CD4-positive, alpha-beta T cell treated with Interferon alpha-2 for 1 hour (primary cell): ENCODE measurements at places on chromosomes 12 and 14.

GRCh38 chr12:4951601-4952000 lies 41.9 kb downstream of the KCNA1 start:
- no peak for DNase-seq

DNA sequence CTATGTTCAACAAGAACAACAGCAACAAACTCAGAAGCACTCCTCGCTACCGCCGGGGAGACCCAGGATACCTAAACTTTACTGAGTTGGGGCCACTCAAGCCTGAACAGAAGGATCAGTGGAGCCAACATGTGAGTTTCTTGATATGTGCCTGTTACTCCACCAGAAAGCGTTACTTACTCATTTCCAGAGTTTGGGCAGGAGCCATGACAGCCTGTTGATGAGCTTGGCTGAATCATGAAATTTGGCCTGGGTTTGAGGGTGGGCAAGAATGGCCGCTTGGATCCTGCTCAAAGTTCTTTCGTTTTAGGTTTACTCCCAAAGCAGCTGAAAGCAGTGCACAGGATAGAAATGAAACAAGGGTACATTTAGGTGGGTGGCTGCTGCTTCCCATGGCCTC lies 12.0 kb upstream of the GALNT6 start:
- DNase-seq, result no peak

DNA sequence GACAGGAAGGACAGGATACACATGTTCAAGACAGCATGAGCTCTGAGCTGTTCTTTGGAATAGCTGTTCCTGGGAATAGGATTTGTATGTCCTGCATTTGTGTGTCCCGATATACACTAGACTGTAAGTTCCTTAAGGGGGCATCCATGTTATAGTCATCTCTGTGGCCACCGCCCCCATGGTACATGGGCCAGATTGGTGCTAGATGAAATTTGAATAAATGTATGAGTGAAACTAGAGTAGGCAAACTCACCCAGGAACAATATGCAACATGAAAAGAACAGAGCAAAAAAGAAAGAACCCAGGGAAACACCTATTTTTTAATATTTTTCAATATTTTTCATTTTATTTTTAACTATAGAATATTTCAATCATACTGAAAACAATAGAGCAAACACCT lies 25.1 kb upstream of the KRT77 start:
- DNase-seq, result no peak

- DNase-seq, result no peak
Measured at GRCh38 chr12:65606008-65606766, 218.1 kb upstream of the HMGA2 start.

GRCh38 chr14:79543967-79544697 lies 667.2 kb downstream of the DIO2 start:
- no peak for DNase-seq

DNA sequence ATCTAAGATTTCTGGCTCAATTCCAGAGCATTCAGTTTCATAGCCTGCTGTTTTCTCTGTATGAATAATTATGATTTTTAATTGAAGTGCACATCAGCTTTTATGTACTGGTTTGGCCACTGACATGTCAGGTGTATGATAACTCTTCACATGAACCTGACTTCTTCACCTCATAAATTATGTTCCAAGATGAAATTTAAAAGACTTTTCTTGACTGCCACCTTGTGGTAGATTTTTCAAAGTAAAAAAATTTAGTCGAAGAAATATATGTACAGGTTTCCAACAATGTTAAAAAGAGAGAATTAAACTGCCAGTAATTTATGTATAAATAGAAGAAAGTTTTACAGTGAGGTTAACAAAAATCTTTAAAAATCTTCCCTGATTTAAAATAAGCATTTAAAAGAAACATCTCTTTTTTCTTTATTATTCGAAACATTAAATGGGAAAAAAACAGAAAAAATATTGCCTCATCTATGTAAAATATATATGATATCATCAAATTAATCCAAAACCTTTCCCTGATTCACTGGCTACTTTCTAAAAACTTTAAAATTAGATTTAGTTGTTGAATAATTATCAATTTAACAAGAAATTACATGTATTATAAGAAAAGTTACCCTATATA lies 124.9 kb upstream of the ATXN7L3B start:
- DNase-seq, result no peak
